Muscle of leg (tissue), 16 donors: ENCODE measurements at places on chromosomes 7 and 10.
A peak's percentile ranks its signal among the peaks of the same experiment; 100 is the strongest.

- DNase-seq = no peak
Measured at GRCh38 chr7:94345907-94346306, 48.8 kb upstream of the COL1A2 start.

DNA sequence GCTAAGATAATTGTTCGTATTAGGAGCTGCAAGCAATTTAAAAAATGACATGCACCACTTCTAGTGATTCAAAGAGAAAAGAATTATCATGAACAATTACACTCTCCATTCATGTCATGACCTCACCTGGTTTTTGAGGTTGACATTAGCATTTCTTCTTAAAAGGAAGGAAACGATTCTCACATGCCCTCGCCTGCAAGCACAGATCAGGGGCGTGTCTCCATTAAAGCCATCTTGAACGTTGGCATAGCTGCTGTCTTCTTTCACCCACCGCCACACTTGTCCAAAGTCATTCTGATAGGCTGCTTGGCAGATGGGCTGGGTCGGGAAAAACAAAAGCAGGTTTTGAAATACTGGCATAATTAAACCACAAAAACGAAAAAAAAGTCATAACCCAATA, 19.9 kb downstream of the ANKRD22 start:
- DNase-seq = no peak

DNA sequence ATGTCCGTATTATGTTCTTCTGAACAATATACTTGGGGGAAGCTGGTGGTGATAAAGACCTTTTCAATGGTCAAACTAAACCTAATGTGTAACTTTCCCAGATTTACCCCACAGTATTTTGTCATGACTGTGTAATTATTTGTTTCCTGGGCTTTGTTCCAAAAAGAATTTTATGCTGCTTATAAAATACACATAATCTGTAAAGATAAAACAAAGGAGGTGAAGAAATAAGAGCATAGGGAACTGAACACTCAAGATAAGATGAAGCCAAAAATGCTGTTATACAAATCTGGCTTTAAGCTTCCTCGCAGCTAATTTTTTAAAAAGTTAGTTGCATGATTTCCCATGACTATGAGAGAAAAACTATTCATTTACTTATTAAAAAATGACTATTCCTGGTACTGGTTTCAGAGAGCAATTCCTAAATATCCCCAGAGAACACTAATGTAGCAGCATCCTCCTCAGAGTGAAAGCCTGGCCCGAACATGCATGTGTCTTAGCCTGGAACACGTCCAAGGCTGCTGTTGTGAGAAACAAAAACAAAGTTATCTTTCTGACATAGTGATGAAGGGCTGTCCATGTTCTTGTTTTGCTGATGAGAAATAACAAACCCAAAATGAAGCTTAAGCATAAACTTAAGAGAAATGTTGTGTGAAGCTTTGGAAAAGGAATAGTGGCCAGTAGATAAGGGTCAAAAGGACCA, 33.9 kb downstream of the MALSU1 start:
- DNase-seq = peak; percentile 91

DNA sequence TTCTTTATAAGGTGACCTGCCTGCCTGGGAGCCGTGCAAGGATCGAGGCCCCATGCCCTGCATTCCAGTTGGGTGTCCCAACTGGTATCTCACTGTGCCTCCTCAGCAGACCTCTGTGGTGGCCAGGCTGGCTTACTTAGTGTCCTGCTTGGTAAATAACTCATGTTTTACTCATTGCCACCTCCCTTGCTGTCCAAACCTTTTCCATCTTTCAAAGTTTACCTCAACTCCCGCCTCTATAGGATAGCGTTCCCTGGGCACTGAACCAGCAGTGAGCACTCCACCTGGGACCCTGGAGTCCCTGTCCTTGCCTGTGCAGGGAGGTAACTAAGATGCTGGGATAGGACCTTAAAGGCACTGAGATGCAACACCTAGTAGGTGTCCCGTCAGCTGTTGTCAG, 33.6 kb downstream of the SLC18A2 start:
- DNase-seq = no peak

- no peak for DNase-seq
Measured at GRCh38 chr10:792083-792791, 102.8 kb upstream of the DIP2C start.

GRCh38 chr10:103709341-103709920, 145.9 kb downstream of the SH3PXD2A start:
- DNase-seq = no peak

- peak; percentile 29 for DNase-seq
Measured at GRCh38 chr7:137846827-137847567, at the start of gene DGKI. Gene DGKI, minus strand, starts transcription at chr7:137846974.

DNA sequence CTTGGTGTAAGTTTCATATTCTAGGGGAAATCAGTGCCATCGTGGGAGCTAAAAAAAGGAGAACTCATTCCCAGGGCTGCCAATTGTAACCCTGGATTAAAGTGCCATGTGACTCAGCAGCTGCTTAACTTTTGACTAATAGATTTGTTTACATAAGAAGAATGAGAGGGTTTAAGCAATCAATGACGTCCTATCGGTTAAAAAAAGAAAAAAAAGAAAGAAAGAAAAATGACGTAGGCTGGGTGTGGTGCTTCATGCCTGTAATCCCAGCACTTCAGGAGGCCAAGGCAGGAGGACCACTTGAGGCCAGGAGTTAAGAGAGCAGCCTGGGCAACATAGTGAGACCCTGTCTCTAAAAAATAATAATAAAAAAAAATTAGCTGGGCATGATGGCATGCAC, 116.2 kb upstream of the AFAP1L2 start:
- DNase-seq = no peak

GRCh38 chr10:78851647-78852046, 217.1 kb upstream of the ZMIZ1 start:
- DNase-seq = no peak

DNA sequence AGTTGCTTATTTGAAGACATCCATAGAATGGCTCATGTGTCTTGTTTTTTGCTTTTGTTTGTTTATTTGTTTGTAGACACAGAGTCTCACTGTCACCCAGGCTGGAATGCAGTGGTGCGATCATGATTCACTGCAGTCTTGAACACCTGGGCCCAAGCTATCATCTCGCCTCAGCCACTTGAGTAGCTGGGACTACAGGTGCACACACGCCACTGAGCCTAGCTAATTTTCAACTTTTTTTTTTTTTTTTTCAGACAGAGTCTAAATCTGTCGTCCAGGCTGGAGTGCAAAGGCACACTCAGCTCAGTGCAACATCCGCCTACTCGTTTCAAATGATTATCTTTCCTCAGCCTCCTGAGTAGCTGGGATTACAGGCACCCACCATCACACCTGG, 83.3 kb upstream of the KLF6 start:
- DNase-seq = no peak

- DNase-seq = no peak
Measured at GRCh38 chr7:120259386-120259785, 13.6 kb upstream of the KCND2 start.

- no peak for DNase-seq
Measured at GRCh38 chr10:122864194-122864592, 15.2 kb downstream of the FAM24B start.

- no peak for DNase-seq
Measured at GRCh38 chr10:16765509-16766375, 51.5 kb downstream of the RSU1 start.

GRCh38 chr7:95951997-95952795, 179.8 kb downstream of the DYNC1I1 start:
- no peak for DNase-seq

GRCh38 chr7:5422396-5423305, 983 bp downstream of the TNRC18 start:
- DNase-seq = peak; percentile 79

- DNase-seq = peak; percentile 7
Measured at GRCh38 chr7:52233248-52233647, 802.2 kb upstream of the POM121L12 start.

- DNase-seq = no peak
Measured at GRCh38 chr7:20776942-20777341, 9.7 kb downstream of the SP8 start.

GRCh38 chr10:9244864-9245263, 1190.4 kb downstream of the GATA3 start:
- no peak for DNase-seq

- DNase-seq = no peak
Measured at GRCh38 chr10:78642269-78642816, 426.4 kb upstream of the ZMIZ1 start.

- DNase-seq = no peak
Measured at GRCh38 chr7:141027043-141027442, 12.3 kb upstream of the MRPS33 start.

GRCh38 chr10:91389636-91390512, 20.3 kb upstream of the HECTD2 start:
- peak; percentile 80 for DNase-seq

DNA sequence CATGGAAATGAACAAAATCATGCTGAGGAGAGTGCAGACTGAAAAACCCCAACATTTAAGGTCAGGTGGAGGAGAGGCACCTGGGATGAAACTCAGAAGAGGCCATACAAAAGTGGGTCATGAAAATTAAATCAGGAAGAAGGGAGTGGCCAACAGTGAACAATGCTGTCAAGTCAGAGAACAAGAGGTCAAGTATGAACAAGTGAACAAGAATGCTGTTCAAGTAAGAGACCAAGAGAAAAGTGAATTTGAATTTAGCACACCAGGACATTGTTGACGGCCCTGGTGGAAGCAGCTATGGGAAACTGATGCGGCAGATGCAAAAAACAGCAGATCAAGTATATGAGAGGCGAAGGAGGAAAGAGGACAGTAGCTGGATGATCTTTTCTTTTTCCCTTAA, 7.9 kb downstream of the CEP41 start:
- DNase-seq = no peak

GRCh38 chr7:82438521-82438920, 5.1 kb downstream of the CACNA2D1 start:
- peak; percentile 7 for DNase-seq

DNA sequence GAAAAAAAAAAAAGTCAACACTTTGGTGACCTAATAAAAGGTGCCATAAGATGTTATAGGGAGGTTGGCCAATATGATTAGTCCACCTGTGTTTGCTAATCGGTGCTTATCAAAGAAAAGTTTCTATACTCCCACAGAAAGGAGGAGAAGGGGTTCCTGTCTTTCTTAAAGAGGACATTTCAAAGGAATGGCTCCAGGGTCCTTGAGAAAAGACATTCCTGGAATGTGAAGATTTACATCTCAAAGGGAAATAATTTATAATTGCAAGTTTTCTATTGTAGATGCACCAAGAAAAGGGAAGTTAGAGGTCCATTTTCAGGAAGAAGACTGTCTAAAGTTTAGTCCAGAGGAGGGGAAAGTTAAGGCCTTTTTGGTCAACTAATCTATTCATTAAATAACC, 715.3 kb downstream of the NXPH1 start:
- no peak for DNase-seq

DNA sequence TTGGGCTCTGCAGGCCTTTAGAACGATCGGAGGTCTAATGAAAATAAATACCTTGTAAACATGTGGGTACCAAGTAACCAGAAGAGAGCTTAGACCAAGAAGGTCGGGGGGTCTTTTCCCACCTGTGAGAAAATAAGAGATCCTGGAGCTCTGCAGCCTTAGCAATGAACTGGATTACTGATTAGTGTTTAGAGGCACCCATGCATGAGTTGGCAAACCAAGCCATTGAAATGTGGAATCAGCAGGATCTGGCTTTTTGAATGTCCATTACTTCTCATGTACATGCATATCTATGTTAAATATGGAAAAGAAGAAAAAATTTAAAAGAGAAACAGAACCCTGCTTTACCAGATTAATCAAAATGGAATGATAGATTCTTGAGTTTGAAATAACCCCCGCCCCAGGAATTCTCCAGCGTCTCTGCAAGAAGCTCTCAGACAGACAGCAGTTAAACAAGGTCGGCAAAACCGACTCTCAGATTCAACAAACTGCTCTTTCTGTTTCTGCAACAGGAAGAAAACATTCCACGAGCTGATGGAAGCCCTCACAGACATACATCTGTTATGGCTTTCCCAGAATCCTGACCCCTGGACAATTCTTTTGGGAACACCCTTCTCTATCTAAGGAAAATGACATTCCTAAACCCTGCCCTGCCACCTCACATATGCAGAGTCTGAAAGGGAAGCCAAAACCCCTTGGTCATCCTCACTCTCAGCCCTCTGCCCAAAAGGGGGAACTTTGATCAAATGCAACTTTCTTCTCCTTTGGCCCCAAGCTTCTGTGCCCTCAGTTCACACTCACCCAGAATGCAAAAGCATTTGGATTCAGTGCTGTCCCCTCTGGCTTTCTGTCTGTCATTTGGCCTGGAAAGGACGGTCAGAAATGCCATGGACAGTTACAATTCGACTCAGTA, 78.7 kb upstream of the EN2 start:
- no peak for DNase-seq

GRCh38 chr7:140200061-140200989, 23.5 kb upstream of the KDM7A start:
- DNase-seq = peak; percentile 68

DNA sequence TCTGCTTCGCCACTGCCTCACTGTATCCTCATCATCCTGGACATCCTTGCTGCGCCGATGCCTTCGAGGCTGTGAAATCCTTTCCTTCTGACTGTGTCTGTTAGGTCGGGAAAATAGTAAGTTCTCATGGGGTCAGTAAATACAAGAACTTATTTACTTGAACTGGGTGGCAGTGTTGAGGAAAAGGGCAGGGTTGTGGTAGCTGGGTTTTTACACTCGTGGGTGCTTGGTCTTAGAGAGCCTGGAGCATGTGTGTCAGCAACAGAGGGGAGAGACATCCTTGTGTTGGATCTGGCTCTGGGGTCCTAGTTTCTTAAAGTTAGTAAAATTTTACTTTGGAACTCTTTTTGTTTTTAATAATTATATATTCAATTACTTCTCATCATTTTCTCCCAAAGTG, 112.9 kb upstream of the GATA3 start:
- DNase-seq = no peak

- DNase-seq = no peak
Measured at GRCh38 chr7:3459111-3459510, 158.1 kb downstream of the SDK1 start.

- peak; percentile 50 for DNase-seq
Measured at GRCh38 chr7:155233311-155234157, 64.1 kb upstream of the INSIG1 start.

- no peak for DNase-seq
Measured at GRCh38 chr10:74927701-74928100, 101.3 kb downstream of the KAT6B start.

GRCh38 chr7:128112781-128113221, 81.6 kb upstream of the LRRC4 start:
- DNase-seq = no peak

DNA sequence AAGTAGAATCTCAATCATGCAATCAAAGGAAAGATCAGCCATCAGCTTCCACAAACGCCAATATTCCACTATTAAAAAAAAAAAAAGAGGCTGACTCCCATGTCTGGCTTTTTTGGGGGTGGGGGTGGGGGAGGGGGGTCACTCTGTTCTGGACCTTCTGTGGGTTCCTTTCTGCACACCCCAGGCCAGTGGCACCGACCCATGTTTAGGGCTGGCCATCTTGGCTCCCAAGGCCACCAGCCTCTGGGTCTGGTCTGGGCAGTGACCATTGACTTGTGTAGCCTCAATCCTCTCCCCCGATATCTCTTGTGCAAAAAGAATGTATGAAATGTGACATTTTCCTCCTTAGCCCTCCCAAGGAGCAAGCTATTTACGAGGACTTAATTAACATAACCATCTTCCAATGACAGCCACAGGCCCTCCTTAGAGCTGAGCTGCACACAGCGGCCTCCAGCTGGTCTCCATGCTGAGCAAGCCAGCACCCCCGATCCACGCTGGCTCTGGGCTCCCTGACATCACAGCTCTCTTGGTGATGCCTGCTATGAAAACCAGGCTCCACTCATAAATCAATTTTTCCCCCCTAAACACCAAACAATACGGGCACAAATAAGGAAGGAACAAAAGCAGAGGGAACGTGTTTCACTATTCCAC, 100.1 kb downstream of the ZRANB1 start:
- DNase-seq = no peak

GRCh38 chr10:48778193-48778857, 93.7 kb downstream of the WDFY4 start:
- no peak for DNase-seq

GRCh38 chr7:156667110-156667426, 26.5 kb downstream of the RNF32 start:
- DNase-seq = no peak
